ENCODE measurements at places on chromosomes 2 and 18.

DNA sequence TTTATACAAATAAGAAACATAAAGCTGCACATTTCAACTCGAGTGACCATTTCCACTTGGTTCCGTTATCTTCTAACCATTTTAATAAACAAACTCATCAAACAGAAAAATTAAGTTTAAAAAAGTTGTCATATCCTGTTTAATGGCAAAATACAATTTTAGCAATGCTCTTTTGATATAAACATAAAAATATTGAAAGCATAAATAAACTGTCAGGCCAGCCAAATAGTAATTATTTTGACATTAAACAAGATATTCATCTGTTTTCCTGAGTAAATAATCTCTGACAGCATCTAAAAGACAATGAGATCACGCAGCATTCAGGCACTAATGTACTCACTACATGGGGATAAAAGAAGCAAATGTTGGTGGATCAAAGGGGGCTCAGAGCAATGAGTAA is 145.3 kb upstream of the ATP5MC3 start:
- DNase-seq, result no peak

- DNase-seq, result peak; percentile 52
Measured at GRCh38 chr2:70553334-70553583, 367 bp downstream of the TGFA start.

- DNase-seq, result no peak
Measured at GRCh38 chr2:196105951-196106350, 37.3 kb upstream of the DNAH7 start.

GRCh38 chr2:25700221-25700660 is 26.9 kb upstream of the DTNB start:
- DNase-seq, result no peak

DNA sequence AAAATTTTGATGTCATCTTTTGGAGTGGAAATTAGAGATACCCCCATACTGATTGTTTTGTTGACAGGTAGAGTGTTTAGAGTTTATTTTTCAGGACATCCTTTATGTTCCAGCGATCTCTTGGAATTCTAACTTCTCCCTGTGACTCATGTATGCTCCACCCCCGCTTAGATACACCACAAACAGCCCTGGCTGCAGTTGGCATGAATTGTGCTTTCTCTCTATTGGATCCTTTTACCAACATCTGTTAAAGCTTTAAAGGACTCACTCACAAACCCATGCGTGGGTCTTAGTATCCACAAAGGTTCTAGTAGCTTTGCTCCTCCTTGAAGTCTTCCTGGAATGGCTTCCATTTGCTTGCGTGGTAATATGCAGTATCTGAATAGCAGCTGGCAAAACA is 409.5 kb upstream of the POU3F3 start:
- DNase-seq, result no peak
